GM19239 (cell line): ENCODE measurements at places on chromosomes 1 and 21.
A peak's percentile ranks its signal among the peaks of the same experiment; 100 is the strongest.

DNA sequence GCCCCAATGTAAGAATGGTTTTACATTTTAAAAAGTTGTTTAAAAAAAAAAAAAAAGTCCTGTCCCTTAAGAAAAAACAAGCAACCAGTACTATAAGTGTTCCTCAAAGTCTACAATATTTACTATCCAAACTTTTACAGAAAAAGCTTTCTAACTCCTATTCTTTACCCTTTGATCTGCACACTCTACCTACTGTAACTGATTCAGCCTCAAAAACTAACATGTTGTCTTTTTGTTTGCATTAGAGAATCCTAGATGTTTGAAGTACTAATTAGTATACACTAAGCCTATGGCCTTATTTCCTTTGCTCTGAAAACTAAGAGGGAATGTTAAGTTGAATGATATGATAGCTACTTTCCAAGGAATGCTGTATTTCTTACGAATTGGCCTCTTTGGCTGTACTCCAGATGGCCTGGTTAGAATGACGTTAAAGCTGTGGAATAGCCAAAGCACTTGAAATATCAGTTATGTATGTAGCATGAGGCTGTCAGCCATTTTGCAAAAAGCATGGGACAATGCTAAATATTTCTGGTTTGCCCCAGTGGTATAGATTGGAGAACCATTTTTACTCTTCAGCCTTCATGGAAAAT is 234.8 kb downstream of the GPR52 start:
- DNase-seq: no peak

- no peak for DNase-seq
Measured at GRCh38 chr1:27402349-27402754, 9.9 kb downstream of the GPR3 start.

DNA sequence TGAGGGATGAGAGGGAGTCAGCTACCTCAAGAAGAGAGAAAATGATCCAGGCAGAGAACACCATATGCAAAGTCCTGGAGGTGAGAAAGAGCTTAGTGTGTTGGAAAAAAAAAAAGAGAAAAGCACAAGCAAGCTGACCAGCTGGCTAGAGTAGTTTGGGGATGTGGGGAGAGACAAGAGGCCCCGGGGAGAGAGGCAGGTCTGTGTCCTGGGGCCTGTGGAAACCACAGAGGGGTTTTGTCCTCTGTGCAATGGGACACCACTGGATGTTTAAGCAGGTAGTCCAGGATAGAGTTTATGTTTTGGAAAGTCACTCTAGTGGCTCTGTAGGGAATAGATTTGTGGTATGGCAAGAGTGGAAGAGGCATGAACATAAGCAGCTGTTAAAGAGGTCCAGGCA is 14.4 kb upstream of the CHI3L1 start:
- no peak for DNase-seq

- peak; percentile 65 for DNase-seq
Measured at GRCh38 chr1:116826818-116827606, 72.8 kb downstream of the CD2 start.

DNA sequence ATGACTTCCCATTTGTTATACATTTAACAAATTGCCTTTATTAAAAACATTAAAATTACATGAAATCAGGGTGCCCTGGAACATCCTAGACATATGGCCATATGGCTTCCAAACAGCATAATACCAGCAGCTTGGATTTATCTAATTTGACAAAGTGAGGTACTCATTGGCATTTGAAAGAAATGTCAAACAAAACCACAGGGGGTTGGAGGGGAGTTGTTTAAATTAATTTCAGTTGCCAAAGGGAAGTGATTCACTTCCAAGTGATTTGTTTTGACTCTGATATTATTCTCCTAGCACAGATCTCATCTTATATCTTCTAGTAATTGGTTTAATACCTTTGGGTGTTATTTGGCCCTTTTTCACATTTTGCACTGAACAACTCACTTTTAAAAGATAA is 24.5 kb upstream of the POU2F1 start:
- no peak for DNase-seq

- DNase-seq: no peak
Measured at GRCh38 chr1:42815941-42816584, 859 bp upstream of the ERMAP start.

DNA sequence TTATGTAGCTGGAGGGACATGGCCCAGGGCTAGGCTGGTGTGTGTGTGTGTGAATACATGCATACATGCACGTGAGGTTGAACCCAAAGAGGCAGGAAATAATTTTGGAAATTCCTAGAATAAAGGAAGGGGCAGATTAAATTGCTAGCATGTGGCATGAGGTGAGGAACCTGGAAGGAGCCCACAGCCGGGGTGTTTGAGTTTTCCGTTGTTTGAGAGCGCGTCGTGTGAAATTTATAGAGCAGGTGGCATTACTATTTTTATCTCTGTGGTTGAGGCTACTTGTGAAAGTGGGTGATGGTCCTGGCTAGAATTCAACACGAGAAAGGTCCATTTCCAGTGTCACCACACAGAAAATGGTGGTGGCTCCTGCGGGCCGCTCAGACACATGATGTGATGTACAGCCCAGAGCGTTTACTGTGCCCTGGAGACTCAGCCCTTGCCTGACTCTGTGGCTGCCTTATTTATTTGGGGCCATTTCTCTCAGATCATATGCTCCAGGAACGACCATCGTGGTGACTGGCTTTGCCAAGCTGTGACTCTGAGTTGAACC is 48.0 kb downstream of the BACE2 start:
- DNase-seq: no peak

DNA sequence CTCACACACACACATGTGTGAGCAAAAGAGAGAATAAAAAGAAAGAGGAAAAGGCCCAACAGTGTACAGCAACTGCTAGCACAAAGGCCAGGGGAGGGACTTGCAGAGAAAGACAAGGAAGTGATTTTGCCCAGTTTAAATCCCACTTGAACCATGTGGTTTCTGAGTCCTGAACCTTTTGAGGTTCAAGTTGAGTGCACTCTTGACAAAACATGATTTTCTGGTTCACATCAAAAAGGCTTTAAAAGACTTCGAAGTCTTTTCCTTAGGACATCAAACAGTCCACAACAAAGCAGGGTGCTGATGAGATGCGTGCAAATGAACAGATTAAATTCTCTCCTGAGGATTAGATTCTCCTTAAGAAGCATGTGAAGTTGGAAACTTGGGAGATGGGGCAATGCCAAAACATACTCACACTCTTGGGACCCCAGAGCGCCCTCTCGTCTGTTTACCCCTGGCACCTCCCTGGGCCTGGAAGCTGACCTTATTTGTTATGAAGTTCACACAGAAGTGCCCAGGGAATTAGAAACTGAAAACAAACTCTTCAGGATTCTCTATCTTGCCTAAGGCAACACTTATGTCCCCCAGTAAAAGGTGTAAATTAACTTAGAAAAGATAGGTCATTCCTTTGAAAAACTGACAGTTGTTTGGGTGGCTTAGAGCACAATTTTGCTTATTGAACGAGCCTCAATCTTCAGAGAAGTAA is 31.5 kb downstream of the RNF220 start:
- DNase-seq: no peak

GRCh38 chr1:187947359-187947758 is 1118.6 kb downstream of the PLA2G4A start:
- no peak for DNase-seq

DNA sequence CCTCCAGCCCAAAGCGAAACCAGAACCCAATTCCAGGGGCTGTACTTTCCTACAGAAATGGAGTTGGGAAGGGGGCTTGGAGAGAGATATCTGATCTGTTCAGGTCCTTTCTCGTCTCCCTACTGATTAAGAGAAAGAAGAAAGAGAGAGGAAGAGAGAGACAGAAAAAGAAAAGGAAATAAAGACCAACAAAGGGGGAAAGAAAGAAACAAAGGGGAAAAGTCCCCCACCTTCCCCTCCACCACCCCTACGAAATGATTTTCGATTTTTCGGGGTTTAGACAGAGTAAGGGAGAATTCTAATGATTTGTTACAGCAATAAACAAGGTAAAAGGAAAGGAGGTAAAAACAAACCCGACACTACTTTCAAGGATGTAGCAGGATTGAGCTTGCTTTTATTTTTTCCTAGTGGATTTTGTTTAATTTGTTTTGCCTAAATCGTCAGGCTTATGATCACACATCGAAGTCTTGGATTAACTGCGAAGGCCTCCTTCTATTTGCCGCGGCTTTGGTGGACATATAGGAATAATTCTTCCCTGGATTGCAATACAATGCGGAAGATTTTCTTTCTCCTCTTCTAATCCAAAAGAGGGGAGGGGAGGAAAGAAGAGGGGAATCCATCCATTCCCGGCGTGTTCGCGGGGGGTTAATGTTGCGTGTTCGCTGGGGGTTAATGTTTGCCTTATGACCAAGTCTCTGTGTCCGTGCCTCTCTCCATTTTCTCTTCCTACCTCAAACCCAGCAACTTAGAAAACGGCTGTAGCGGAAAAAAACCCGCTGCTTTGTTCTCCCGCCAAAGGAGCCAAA is 1.9 kb downstream of the TAL1 start:
- DNase-seq: no peak

DNA sequence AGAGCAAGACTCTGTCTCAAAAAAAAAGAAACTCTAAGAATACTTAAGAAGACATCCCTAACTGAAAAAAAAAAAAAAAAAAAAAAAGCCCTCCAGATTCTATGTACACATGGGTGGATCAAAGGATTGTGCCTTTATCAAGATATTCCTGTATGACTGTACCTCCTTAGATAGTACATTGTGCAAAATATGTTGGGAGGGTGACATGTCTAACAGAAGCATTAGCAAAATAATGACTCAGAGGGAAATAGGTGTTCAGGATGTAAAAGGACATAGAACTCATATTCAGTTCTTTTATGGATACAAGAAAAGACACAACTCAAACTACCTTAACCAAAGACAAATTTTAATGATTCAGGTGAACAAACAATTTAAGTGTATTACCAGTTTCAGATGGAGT is 269.8 kb upstream of the KAZN start:
- no peak for DNase-seq

GRCh38 chr1:16984717-16985116 is 4.3 kb upstream of the MFAP2 start:
- no peak for DNase-seq

DNA sequence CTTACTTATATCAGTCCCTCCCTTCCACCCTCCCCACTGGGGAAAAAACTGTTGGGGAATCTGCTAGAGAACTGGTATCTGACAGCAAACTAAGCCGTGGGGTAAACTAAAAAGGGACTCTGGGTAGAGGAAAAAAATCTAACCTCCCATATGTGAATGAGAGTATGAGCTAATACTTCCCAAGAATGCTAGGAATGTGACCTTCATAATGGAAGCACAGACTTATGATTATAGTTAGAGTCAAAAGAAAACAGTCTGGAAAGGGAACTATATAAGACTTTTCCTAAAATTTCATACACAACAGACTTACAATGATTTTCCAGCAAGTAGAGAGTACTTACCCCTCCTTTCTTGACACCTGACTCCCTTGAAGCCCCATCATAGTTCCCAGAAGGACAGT is 23.0 kb upstream of the RBBP5 start:
- no peak for DNase-seq

DNA sequence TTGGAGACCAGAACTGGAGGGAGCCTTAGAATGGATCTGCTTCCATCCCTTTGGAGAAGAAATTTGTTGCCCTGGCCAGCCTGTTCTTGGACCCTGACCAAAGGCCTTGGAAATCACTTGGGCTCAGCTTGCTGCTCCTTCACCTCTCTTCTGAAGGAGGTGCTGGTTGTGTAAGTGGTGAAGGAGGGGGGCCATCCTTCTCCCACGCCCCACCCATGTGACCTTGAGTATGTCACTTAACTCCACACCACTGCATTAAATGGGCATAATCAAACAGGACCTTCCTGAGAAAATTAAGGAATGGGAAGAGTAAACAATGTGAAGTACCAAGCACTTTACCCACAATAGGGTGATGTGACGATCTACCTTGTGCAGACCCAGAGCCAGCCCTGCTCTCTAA is 68.3 kb upstream of the GJB5 start:
- no peak for DNase-seq

GRCh38 chr1:231334079-231334666 is 3.5 kb downstream of the EXOC8 start:
- no peak for DNase-seq

DNA sequence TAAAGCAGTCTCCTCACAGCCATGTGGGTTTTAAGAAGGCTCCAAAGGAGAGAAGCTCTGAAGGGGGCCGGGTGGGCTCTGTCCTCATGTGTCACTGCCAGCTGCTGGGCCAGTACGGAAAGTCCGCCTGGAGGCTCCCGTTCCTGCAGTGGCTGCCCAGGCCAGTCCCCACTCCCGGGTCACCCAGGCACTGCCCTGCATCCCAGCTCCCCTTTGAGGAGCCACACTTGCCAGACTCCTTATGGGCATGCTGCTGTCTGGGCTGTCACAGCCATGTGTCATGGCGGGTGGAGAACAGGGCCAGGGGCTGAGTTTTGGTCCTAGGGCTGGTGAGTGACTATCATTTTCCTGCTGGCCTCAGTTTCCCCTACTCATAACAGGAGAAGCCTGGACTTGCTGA is 79.4 kb upstream of the ACTRT2 start:
- no peak for DNase-seq

- no peak for DNase-seq
Measured at GRCh38 chr1:170734412-170735175, 70.7 kb downstream of the PRRX1 start.

DNA sequence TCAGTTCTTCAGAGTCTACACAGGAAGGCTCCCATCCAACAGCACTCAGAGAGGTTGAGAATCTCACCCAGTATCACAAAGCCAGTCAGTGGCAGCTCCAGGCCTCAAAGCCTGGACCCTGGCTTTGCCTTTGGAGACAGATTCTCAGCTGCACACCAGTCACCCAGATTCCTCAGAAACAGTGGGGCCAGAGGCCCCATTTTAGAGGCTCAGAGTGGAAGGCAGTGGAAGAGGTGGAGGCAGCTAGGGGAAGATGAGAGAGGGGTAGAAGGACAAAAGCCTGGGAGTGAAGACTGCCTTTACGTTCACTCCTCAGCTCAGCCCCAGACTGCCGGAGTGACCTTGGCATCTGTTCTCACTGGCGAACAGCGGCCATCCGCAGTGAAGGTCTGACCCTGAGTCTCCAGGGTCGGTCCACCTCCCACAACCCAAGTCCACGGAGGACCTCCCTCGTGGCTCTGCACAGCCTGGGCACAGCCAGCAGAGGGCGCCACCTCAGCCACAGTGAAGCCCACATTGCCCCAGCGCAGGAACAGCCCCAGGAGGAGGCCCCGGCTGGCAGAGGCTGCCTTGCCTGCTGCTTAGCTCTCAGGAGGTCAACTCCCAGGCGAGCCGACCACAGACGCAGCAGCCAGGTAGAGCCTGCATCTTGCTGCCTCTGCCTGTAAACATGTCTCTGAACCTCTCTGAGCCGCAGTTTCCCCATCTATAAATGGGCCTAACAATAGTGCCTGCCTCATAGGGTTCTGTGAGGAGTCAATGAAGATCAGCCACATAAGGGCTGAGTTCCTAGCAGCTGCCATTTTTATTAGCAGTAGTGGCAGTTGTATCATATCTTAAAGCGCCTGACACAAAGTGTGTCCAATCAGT is 5.9 kb upstream of the FNDC5 start:
- peak; percentile 77 for DNase-seq

DNA sequence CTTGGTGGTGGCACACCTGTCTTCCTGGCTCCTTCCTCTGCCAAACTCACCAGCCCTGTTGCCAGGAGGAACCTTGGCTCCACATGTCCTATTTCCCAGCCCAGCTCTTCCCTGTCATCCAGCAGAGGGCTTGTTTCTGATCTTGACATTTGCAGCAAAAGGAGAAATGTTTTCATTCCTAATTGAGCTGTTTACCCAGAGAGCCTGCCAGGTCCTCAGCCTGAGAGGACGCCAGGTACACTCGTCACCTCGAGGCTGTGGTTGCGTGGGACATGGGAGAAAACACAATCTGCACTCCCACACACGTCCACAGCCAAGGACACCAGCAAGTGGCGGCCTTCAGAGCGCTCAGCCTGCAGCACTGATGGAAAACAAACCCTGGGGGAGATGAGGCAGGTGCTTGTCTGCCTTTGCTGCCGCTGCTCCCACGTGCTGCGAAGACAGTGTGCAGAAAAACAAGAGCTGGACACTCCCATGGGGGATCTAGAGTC is 132.8 kb upstream of the CD34 start:
- no peak for DNase-seq
